AG09309 (cell line): ENCODE measurements at places on chromosomes 7 and 10.
A peak's percentile ranks its signal among the peaks of the same experiment; 100 is the strongest.

DNA sequence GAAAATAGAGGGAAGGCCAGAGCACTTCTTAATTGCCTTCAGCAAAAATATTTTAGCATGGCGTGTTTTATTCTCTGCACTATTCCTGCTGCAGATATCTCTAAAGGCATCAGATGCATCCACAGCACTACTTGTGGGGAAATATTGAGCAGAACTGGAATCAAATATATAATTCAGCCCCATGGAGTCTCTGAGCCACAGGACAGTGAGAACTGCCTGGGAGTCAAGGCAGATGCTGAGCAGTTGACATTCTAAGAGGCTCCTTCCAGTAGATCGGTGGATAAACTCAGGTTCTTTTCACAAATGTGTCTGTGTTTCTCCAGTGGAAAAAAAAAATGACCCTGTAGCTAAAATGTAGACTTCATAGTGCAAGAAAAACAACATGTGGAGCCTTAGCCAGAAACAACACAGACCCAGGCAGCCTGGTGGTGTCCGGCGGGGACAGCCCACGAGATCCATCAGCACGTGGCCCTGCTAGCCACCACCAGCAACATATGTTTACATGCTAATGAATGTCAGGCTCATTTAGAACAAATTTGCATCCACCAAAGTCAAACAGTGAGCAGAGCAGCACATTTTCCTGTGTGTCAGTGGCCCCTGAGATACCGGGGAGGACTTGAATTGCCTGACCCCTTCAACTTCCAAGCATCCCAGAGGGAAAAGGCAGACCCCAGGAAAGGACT lies 123.3 kb upstream of the PFKP start:
- DNase-seq: no peak

- DNase-seq: no peak
These were observed 31.5 kb downstream of the MTURN start for GRCh38 chr7:30166155-30166840.

- DNase-seq: no peak
These were observed 493.9 kb upstream of the IGFBP3 start for GRCh38 chr7:46414946-46415345.

DNA sequence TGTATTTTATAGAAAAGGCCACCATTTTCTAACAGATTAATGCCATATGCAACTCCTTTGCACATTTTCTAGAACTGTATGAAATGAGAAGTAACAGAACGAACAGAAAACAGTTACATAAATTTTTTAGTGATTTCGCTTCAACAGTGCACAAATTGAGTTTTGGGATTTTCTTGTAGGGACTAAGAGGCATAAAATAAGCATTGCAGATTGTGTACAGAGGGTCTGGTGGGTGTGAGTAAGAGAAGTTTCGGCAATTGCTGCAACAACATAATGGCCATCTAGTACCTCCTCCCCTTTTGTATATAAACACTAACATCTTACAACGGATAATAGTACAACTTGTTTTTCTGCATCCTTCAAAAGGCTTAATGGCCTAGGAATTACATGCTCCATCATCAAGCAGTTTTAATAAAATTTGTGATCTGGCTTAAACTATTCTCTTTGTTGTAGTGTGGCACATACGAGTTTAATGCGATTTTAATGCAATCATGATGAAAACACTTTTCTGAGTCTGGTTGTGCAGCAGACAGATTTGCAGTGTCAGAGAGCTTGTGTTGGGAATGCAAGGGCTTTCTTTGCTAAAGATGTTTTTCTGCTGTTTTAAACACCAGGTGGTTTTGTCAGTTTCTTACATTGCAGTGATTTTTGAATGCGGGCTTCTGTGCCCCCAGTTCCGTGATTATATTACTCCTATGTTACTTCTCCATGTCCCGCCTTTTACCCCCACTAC lies 2.9 kb downstream of the GLCCI1 start:
- no peak for DNase-seq

DNA sequence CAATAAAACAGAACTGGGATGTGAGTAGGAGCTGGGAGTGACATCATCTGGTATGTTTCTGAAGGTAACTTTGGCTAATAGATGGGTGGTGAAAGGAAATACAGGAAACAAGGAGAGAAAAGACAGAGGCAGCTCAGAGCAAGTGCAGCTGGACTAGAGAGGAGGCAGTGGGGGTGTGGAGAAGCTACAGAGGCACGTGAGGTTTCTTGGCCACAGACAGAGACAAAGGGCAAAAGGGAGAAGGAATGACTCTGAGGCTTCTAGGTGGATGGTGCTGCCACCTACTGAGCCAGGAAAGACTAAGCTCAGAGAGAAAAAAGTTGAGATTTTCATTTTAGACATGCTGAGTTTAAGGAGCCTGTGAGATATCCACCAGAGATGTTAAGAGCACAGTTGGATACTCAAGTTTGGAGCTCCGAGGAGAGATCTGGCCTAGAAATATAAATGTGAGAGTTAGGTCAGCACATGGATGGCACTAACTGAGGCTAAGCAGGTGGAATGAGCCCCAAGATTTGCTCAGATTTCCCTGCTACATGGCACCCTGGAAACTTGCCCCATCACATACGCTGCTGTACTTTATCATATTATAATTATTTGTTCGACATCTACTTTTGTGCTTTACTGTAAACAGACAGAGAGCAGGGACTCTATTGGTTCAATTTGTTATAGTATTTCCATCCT lies 293.0 kb upstream of the IMMP2L start:
- peak; percentile 46 for DNase-seq

GRCh38 chr7:94274828-94275227 lies 119.9 kb upstream of the COL1A2 start:
- no peak for DNase-seq

DNA sequence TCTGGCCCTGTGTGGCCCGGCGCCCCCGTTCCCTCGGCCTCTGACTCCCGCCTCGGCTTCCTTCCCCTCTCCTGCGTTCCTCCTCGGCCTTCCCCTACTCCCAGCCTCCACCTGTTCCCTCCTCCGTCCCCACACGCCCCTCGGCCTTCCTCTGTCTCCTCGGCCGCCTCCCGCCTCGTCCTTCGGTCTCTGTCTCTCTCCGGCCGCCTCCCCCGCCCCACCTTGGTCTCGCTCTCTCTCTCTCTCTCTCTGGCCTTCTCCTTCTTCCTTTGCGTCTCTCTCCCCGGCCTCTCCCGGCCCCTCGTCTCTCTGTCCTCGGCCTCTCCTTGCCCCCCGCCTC lies 588 bp downstream of the GET4 start:
- DNase-seq: no peak

GRCh38 chr7:13748998-13749397 lies 240.5 kb downstream of the ETV1 start:
- no peak for DNase-seq

DNA sequence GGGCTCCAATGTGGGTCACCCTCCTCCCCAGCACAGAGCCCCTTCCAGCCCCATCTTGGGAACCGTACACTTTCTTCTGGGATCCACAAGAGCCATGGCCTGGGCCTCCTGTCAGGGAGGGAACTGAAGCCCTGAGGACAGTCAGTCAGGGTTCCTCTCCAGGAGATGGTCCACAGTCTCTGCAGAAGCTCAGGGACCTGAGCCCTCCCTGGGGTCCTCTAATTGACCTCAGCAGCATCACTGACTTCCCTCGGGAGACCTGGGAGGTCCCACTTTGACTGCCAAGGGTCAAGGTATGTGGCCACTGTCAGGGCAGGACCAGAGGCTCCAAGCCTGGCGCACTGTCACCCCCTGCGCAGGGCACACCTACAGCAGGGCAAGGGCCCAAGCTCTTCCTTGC lies 32.3 kb downstream of the NOD1 start:
- no peak for DNase-seq

DNA sequence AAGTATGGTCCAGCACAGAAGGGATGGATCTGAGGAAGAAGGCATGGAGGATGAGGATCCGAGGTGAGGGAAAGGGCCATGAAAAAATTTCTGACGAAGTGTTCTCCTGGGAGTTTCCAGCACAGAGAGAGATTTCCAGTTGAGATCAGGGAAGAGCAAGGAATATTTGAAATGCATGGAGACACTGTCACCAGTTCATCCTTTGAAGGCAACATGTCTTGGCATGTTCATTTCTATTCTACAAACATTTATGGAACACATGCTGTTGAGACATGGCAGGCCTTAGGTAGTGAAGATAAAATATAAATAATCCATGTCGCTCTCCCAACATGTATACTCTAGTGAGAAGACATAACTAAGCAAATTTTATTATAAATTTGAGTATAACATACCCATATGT lies 234.0 kb upstream of the TCF7L2 start:
- no peak for DNase-seq

- DNase-seq: no peak
These were observed 21.8 kb downstream of the MRPS24 start for GRCh38 chr7:43847496-43847895.

GRCh38 chr10:69651362-69651761 lies 21.3 kb downstream of the FAM241B start:
- no peak for DNase-seq

DNA sequence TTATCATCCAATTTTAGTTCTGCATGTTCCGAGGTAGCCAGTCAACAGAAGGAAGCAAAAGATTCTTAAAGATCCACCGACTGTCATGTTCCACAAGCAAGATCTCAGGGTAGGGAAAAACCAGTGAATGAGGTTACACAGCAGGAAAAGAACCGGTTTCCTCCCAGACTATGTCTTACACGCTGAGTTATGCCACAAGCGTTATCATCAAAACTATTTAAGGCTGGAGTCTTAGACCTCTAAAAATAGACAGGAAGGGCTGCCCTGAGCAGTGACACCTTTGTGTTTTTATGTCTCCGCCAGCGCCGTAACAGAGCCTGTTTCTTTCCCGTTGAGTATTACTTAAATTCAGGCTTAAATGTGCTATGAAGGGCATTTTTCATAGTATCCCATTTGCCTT lies 48.3 kb downstream of the PROSER2 start:
- DNase-seq: no peak

- DNase-seq: no peak
These were observed 590.3 kb upstream of the SORCS1 start for GRCh38 chr10:107754814-107755213.

- DNase-seq: no peak
These were observed 16.1 kb downstream of the OGDH start for GRCh38 chr7:44622342-44623151.

GRCh38 chr7:138887872-138888656 lies 90.1 kb upstream of the ATP6V0A4 start:
- no peak for DNase-seq

- DNase-seq: no peak
These were observed 188.8 kb upstream of the FOXP2 start for GRCh38 chr7:114225784-114226183.

DNA sequence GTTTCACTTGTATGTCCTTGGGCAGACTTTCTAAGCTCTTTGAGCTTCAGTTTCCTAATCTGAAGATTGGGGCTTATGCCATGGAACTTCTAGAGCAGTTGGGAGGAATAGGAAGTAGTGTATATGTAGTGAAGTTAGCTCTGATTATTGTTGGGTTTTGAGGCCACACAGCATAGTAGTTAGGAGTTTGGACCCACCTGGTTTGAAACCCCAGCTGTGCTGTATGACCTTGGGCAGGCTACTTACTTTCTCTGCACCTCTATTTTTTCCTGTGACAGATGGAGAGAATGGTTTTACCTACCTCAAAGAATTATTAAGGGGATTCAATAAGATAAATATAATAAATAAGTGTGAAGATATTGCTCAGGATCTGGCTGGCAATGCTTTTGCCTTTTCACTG lies 61.4 kb upstream of the ADRB1 start:
- no peak for DNase-seq

- no peak for DNase-seq
These were observed 28.1 kb upstream of the FAM20C start for GRCh38 chr7:163971-164881.

DNA sequence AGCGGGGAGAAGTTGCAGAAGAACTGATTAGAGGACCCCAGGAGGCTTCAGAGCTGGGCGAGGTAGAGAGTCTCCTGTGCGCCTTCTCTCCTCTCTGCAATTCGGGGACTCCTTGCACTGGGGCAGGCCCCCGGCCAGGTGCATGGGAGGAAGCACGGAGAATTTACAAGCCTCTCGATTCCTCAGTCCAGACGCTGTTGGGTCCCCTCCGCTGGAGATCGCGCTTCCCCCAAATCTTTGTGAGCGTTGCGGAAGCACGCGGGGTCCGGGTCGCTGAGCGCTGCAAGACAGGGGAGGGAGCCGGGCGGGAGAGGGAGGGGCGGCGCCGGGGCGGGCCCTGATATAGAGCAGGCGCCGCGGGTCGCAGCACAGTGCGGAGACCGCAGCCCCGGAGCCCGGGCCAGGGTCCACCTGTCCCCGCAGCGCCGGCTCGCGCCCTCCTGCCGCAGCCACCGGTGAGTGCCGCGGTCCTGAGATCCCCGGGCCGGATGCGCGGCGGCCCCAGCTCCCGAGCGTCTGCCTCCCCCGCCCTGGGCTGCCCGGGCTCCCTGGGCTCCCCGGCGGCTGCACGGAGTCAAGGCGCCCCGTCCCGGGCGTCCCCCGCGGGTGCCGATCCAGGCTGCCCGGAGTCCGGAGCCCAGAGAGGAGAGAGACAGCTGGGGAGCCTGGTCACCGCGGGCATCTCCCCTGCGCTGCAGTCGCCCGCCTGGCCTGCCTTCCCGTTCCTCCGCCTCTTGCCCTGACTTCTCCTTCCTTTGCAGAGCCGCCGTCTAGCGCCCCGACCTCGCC lies at the start of gene PLAU:
TSS of gene PLAU (plus strand) at position 369 of the 789 bp plus-strand sequence. CDS start 424 bp downstream, outside the sequence.
- no peak for DNase-seq

- DNase-seq: no peak
These were observed 157.4 kb downstream of the ST7 start for GRCh38 chr7:117110480-117111315.

DNA sequence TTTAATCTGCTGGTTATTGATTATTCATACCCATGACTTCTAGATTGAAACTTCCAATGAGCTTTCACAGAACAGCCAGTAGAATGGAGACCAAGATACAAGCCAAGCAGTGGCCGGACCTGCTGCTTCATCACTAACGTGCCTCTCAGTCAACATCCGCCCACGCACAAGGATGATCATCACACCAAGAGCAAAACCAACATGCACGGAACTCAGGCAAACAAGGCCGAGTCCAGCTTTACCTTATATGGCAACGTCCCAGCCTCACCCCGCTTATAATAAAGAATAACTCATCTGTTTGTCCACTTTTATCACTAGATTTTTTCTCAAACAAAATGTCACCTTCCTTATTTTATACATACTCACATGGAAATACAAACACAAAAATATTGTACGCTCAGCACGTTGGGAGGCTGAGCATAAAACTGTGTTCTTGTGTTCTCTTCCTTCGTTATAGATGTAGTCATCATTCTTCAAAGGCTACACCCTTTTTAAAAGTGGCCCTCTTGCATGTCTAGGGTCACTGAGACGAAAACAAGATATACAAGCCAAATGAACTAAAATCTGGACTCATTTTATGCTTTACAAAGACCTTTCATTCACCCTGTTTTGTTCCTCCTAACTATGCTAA lies 122.7 kb downstream of the SFMBT2 start:
- no peak for DNase-seq

DNA sequence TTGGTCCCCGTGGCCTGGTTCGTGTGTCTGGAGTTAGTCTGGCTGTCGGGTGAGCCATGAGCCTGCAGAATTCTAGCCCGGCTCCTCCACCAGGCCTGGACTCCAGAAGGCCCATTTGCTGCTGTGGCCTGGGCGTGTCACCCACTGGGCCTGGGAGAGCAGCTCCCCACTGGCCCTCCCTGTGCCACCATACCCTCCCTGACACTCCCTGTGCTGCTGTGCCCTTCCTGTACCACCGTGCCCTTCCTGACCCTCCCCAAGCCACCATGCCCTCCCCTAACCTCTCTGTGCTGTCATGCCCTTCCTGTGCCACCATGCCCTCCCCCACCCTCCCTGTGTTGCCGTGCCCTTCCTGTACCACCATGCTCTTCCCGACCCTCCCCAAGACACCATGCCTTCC lies 39.1 kb upstream of the DIP2C start:
- DNase-seq: no peak
